Muscle of arm (tissue), 14 donors: ENCODE measurements at places on chromosomes 7 and 10.

DNA sequence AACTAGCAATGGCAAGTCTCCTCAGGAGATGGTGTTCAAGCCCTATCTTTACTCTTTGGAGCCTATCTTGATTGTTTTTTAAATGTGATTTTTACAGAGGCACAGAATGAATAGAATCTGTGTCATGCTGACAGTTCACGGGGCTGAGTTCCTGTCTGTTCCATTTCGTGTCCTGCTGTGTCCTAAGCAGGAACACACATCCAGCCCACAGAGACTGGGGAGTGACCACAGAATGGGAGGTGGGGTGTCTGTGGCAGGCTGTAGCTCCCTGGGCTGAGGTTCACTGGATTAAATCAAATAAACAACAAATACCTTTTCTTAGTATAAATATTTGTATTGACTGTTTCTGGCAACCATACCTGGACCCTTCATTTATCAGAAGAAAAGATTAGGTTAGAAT is 73.4 kb upstream of the CARD11 start:
- DNase-seq, result no peak

GRCh38 chr10:43062402-43063160 is 14.3 kb upstream of the RET start:
- no peak for DNase-seq

GRCh38 chr10:130835068-130835467 is 476.5 kb downstream of the TCERG1L start:
- no peak for DNase-seq

DNA sequence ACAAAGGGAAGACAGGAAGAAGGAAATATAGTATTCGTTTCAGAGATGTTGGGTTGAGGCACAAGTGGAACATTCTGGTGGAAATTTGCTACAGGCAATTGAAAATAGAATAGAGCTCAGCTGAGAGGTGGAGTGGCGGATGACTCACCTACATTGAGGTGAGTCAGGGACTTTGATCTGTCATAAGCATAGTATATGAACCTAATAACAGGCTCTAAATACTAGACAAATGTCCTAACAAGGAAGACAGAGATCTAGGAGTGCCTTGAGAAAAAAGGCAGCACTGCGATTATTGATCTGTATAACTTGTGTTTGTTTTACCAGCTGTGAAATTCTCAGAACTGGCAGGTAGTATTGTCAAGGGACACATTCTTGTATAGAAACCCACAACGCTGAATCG is 907 bp upstream of the IFRD1 start:
- DNase-seq, result peak; percentile 16

DNA sequence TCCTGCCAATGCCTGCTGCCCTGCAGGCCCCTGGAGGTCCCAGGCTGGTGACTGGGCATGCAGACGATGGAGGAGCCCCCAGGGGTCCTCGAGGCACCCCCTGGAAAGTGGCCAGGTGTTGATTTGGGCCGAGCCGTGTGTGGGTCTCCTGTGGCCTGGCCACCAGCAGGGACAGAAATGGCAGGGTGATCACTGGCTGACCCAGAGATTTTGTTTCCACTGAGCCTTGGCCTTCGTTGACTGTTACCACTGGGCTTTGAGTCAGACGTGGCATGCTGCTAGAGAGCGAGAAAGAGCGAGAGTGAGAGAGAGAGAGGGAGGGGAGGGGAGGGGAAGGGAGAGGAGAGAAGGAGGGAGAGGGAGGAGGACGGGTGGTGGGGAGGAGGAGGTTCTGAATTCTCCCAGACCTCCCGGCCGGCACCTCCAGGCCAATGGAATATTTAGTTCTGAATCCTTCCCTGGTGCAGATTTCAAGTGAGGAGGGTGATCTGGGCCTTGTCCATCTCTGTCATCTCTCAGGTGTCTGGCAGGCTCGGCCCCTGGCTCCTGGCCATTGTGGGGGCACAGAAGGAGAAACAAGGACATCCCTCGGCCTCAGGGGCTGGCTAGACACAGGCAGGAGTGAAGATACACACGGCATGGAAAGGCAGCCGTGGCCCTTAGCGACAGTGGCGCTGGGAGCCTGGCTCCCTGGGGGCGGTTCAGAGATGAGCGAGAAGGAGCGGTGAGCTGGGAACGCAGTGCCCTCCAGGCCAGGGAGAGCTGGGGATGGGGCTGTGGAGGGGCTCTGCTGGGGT is 58.2 kb downstream of the GLRX3 start:
- DNase-seq, result no peak

DNA sequence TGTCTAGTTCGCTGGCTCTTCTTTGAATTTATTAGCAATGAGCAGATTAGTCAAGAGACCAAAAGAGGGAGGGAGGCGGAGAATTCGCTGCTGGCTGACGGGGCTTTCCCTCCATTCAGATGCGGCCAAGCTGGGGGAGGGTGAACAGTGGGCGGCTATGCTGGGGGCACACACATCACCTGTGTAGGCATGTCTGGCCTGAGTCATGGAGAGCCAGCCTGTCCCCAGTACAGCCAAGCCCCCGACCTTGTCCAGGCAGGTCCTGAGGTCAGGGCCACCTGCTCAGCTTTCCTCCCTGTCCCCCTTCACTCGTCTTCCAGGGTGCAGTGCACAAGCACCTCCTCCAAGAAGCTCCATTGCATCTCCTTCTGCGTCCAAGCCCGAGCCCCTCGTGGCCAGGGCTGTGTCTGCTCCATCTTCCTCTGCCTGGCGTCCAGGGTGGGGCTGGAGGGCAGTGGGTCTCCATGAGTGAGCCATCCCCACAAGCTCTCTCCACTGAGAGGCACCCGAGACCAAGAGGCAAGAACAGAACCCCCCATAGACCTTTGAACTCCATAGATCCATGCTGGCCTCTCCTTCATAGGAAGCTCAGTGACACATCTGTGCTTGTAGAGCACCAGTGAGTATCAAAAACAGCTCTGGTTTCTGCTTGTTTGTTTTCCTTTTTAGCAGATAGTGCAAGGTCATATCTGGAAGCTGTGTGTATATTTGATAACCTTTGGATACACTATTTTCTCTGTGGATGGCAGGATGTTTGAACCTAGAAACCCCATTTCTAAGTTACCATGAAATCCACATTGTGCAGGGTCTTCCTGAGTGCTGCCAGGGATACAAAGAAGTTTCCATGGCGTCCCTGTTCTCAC is 1.9 kb upstream of the DEPP1 start:
- DNase-seq, result no peak

DNA sequence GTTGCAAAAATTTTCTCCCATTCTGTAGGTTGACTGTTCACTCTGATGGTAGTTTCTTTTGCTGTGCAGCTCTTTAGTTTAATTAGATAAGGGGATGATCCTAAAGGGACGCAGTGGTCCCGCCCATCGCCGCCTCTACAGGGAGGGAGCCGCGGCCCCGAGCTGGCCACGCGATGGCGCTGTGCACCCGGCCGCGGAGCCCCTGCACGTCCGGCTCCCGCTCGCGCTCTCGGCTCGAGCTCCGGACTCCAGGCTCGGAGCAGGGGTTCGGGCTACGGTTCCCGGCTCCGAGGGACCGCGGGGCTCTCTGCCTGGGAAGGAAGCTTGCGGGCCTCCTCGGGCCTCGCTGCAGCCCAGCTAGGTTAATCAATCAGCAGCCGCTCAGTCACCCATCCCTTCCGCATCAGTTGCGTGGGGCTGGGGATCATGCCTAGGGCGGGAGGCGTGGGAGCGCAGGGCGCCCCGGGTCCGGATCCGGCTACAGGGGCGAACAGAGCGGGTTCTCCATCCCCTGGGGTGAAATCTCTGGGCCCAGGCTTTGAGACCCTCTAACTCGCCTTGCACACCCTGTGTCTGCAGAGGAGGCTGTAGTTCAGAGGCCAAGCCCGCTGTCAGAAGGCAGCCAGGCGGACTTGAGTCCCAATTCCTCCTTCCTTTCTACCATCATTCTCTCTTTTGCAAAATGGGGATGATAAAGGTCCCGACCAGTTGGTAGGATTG is 97.9 kb downstream of the WDR11 start:
- peak; percentile 78 for DNase-seq

- no peak for DNase-seq
Observed at GRCh38 chr10:28480628-28480965, 52.3 kb upstream of the WAC start.

DNA sequence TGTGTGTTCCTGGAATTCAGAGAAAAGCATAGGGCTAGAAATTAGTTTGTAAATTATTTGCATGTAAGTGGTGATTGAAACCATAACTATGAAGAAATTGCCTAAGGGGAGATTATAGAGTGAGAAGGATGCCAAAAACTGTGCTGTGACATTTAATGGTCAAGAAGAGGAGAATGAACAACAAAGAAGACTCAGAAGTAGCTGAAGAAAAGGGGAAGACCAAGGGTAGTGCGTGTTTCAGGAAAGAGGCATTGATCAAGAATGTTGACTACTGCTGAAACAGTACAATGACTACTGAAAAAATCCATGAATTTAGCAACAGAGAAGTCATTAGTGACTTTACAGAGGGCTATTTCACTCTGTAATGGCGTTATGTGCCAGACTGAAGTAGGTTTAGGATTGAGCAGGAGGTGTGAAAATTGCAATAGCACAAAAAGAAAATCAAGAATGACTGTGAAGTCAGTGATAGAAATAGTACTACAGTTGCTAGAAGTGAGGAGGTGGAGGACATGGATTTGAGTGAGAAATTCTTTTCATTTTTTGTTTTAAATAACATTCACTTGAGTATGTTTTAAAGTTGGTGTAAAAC is 28.9 kb upstream of the SAMD9L start:
- DNase-seq, result no peak

DNA sequence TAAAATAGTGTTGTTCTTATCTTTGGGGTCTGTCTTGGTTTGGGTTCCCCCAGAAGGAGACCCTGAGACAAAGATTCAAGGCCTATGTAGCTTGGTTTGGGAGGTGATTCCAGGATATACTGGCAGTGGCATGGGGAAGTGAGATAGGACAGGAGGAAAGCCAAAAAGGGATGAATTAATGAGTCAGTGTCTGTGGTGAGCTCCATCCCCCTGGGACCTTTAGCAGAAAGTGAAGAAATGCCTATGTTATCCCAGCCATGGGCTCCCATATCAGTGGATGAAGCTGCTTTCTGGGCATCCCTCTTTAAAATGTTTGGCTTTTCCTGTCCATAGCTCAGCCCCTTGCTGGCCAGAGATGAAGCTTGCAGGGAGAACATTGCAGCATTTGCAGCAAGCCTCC is 217.0 kb upstream of the CTBP2 start:
- DNase-seq, result no peak

- no peak for DNase-seq
Observed at GRCh38 chr10:13496931-13497330, 31.9 kb downstream of the BEND7 start.

DNA sequence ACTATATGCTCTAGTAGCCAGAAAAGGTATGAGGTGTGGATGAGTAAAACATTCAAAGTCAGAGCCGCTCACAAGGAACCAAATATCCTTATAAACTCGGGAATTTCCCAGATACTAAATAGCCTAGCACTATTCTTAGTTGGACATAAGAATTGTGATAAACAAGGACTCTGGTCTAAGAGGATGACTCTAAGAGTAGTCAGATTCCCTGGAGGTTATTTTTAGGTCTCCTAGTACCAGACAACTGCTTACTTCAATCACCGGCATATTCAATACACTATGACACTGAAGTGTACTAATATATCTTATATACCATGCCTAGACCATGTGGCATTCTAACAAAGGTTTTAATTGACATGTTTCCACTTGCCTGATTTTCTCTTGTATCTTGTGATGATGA is 56.5 kb downstream of the LMBR1 start:
- DNase-seq, result no peak

DNA sequence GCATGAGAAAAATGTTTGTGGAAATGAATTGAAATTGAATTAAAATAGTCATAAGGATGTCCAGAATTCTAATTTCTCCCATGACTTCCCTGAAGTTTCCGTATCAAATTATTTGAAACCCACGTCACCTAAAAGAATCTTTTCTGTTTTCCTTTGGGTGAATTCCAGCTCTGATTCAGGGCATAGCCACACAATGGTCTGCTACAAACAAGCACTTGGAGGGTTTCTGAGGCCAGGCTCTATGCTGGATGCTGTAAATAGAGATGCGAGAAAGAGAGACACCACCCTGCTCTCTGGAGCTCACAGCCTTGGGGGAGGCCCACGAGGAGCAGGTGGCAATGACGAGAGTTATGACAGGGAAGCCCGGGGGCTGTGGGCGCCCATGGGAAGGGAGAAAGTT is 33.6 kb downstream of the GHRHR start:
- no peak for DNase-seq

GRCh38 chr7:40147371-40148246 is 12.8 kb downstream of the SUGCT start:
- DNase-seq, result no peak

- no peak for DNase-seq
Observed at GRCh38 chr10:85641479-85642009, 725.1 kb downstream of the GRID1 start.

- DNase-seq, result no peak
Observed at GRCh38 chr7:79454361-79454960, 994 bp upstream of the MAGI2 start.

- no peak for DNase-seq
Observed at GRCh38 chr7:79412438-79412837, 41.0 kb downstream of the MAGI2 start.

GRCh38 chr10:114172216-114172615 is 1.8 kb downstream of the CCDC186 start:
- peak; percentile 4 for DNase-seq

- DNase-seq, result no peak
Observed at GRCh38 chr10:47255866-47256265, 44.1 kb upstream of the GDF10 start.
